ENCODE measurements at places on chromosomes 6 and 20.

GRCh38 chr6:97422171-97422570, 139.2 kb upstream of the MMS22L start:
- DNase-seq, result no peak

GRCh38 chr20:63180569-63181185, 35.3 kb downstream of the YTHDF1 start:
- DNase-seq, result no peak

- DNase-seq, result no peak
Observed at GRCh38 chr20:35007891-35008290, 52.2 kb downstream of the MYH7B start.

GRCh38 chr20:48667481-48667880, 160.3 kb downstream of the PREX1 start:
- no peak for DNase-seq

GRCh38 chr6:148952147-148953035, 205.6 kb downstream of the UST start:
- no peak for DNase-seq

DNA sequence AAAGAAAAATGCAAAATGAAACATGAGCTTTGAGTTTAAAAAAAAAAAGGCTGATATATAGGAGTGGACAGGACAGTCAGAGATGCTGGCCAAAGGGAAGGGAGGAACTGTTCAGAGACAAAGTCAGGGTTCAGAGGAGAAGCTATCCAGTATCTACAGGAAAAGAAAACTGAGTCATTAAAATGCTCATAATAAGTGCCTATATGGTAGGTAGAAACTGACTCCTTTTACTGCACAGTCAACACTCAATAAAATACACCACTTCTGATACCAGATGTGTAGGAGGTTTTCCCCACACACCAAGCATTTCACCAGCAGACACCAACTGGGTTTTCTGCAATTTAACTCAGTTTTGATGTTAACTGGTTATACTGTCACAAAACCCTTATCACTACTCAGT, 32.9 kb downstream of the FRK start:
- DNase-seq, result no peak

DNA sequence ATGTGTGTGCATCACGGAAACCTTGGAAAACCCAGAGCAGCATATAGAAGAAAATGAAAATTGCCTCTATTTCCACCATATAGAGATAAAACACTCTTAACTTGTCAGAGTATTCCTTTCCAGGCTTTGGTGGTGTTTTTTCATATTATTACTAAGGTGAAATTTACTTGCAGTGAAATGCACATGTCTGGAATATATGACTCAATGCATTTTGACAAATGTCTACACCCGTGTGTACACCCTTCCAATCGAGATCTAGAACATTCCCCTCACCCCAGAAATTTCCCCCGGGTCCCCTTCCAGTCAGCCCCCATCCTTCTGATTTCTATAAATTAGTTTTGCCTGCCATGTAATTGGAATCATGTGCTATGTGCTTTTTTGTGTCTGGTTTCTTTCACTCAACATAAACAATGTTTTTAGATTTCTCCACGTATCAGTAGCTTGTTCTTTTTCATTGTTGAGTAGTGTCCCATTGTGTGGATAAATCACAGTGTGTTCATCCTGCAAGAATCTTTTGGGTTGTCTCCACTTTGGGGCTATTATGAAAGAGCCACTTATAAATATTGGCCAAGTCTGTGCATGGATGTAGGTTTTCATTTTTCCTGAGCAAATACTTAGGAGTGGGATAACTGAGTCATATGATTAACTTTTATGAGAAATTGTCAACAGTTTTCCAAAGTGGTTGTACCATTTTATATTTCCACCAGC, 19.9 kb upstream of the PREX1 start:
- no peak for DNase-seq

GRCh38 chr6:162913206-162913605, 185.4 kb downstream of the PACRG start:
- DNase-seq, result no peak

DNA sequence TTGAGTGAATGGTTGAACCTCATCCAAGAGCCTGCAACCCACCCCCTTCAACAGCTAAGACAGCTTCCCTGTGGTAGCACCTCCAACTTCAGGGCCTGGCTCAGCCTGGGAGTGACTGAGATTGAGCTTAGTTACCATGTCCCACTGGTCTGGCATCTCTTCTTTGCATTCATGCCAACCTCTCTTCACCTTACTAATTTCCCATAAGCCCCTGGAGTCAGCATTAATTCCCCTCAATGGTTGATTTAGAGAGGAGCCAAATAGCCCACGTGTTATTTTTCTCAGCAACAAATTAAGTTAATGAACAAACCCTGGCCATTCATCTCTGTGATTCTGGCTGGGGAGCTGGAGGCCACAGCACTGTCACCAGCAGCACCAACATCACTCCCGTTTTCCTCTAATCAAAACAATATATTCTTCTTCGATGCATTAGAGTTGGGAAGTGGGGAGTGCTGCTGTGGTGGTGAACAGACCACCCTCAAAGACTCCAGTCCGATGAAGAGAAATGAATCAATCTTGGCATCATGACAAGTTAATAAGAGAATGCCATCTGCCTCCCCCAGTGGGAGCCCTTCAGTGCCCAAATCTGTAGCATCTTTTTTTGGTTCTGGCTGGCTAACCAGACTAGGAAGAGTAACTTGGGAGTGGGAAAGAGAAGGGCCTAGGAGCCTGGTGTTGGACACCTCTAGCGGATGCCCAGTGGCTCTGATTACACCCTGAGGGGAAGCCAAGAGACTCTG, 316.9 kb upstream of the RNF24 start:
- DNase-seq, result no peak

GRCh38 chr20:3781153-3781910, at the start of gene SPEF1:
Gene SPEF1, minus strand, starts transcription at chr20:3781448. Its CDS starts 161 bp downstream, at chr20:3781287.
- no peak for DNase-seq

DNA sequence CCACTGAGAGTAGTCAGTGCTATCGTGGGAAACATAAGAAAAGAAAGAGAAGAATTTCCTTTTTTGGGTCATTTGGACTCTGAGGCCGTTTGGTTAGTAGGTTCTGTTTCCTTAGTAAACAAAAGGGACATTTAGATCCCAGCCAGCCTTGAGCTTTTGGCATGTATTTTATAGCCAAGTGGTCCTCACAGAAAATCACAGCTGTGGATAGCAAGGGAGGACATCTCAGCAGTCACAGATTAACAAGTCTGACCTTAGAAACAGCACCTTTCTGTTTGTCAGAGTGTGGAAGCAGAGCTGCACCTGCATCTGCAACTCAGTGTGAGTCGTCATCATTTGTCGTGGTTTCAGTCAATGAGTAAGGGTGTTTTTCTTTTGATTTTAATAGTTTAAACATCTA, 40.5 kb downstream of the FAM120B start:
- DNase-seq, result no peak

DNA sequence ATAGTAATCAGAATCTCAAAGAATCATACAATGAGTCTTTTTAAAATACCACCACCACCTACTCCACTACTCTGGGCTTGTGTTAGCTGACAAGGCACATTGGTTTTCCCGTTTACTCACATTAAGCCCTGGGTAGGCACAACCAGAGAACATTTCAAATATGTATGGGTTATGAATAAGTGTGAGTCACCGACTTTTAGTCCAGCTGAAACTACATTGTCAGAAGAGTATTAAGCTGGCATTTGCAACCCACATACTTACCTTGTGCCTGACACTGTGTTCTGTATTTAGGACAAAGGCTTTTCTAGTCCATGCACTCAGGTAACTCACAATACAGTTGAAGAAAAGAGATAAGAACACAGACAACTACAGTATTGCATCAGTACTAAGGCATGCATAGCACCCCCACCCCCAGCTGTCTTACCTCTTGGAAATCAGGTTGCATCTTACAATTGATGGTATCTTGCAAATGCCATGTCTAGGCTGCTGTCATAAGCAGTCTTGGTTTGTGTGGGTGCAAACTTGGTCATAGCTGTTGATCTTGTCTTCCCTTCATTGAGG, 40.3 kb upstream of the AHI1 start:
- no peak for DNase-seq

DNA sequence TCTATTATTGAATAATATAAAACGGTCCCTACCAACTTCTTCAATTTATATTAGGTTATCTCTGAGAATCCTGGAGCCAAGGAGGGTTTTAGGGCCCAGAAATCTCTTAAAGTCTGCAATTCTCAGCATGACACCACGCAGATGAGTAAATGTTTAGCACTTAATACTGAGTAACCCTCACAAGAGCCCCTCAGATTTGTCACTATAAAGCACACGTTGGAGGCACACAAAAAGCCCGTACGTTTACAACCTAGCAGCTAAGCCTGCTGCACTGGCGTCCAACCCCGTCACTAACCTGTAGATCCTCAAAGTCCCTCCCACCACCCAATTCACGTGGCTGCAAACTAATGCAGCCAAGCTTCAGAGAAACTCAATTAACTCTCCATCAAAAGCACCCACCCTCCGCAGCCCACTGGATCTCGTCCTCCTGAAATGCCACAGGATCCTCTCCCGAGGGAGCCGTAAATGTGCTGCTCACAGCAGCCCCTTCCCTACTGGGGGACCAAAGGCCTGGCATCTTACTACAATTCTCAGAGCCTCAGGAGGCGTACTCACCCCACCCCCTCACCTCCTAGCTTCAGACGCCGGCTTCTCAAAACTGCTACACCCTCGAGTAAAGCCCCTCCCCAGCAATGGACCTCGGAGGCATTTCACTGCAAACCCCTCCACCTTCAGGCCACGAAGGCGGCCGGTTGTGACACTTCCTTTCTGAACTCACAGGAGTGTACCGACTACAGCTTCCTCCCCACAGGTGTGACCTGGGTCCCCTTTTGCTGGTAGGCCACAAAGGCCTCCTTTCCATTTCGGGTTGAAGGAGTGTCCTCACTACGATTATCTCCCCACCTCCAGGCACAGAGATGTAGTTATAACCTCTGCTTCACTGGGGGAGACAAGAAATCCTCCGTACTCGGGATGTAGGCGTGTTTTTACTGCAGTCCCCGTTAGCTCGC, 909 bp downstream of the CPNE1 start:
- no peak for DNase-seq

GRCh38 chr6:46963626-46964025, 41.9 kb upstream of the ADGRF5 start:
- no peak for DNase-seq

DNA sequence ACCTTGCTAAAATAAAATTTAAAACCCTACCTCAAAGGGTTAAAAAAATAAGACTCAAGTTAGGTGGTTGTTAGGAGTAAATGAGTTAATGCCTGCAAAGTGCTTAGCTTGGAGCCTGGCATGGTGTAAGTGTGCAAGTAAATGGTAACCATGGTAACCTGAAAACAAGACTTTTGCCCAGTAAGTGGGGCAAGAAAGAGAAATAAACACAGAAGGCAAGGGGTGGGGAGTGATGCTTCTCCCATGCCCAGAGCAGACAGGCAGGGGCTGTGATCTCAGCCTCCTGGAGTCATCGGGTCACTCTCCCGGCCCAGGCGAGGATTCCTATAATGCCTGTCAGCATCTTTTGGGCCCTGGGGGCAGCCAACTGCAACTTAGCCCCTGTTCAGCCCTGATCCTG, 59.2 kb upstream of the SLC32A1 start:
- no peak for DNase-seq

All from vagina (tissue), 2 donors.